G401 (cell line): ENCODE measurements at places on chromosomes 12 and 14.

GRCh38 chr12:64893961-64894360 is 69.5 kb downstream of the TBC1D30 start:
- no peak for DNase-seq

DNA sequence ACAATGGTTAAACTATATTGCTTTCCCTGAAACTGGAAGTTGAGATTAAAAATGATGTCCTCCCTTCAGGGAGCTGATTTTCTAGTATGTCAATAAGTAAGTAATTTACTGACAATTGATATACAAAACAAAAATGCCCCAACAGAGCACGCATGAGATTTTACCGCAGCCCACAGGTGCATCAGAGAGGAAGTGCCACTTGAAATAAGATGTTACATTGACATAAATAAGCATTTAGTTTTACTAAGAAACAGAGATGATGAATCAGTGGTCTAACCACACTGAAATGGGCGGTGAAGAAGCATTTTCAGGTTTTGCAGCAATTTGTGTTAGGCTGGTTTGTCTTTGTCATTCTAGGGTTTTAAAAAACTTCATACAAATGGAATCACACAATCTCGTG is 8.8 kb upstream of the CLECL1 start:
- no peak for DNase-seq

DNA sequence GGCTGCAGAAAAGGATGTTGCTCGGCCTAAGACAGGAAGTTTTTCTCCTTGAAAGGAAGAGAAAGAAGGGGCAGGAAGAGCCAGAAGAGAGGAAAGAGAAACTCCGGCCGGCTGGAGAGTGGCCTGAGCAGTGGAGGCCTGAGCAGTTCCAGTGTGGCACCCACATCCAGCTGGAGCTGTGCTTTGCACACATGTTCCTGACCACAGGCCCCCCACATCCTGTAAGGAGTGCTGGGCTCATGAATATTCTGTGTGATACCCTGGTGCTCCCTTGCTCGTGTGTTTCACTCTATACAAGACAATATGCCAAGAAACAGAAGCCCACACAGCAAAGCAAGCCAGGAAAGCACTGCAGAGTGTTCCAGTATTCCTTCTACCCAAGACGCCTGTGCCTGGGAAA is 27.1 kb downstream of the POLE start:
- no peak for DNase-seq

GRCh38 chr14:88195676-88196075 is 127.4 kb downstream of the KCNK10 start:
- peak; percentile 62 for DNase-seq

DNA sequence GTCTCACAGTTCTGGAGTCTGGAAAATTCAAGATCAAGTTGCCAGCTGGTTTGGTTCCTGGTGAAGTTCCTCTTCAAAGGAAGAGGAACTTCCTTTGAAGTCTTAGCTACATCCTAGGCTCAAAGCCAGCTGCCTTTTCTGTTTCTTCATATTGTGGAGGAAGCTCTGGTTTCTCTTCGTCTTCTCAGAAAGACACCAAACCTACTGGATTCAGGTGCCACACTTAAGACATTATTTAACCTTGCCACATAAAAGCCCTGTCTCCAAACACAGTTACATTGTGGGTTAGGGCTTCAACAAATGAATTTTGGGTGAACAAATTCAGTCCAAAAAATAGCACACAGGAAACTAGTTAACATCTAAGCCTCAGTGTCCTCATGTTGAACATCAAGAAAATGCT is 1019.8 kb downstream of the GALC start:
- no peak for DNase-seq

DNA sequence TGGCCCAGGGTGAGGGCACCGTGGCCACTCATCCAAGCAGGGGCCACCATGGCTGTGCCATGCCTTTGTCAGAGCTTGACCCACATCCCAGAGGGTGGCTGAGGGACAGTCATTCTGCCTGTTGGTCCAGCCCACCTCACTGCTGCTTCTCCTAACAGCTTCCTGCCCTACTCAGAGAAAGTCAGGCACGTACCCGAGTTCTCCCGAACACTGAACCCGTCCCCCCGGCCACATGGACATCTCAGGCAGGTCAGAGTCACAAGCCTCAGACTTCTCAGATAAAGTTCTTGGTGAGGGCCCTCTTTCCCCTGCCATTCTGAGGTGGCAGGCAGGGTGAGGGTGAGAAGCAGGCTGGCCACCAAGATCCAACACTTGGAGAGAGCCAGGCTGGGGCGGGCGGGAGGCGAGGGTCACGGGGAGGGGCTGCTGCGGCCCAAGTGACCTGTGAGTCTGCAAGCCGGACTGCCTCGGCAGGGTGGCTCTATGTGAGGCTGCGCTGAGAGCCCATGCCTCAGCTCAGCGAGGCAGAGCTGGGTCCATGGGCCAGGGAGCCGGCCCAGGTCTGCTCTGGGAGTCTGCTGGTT is 317.8 kb downstream of the TMEM121 start:
- no peak for DNase-seq

- no peak for DNase-seq
Measured at GRCh38 chr12:71393625-71394024, 46.0 kb upstream of the LGR5 start.

DNA sequence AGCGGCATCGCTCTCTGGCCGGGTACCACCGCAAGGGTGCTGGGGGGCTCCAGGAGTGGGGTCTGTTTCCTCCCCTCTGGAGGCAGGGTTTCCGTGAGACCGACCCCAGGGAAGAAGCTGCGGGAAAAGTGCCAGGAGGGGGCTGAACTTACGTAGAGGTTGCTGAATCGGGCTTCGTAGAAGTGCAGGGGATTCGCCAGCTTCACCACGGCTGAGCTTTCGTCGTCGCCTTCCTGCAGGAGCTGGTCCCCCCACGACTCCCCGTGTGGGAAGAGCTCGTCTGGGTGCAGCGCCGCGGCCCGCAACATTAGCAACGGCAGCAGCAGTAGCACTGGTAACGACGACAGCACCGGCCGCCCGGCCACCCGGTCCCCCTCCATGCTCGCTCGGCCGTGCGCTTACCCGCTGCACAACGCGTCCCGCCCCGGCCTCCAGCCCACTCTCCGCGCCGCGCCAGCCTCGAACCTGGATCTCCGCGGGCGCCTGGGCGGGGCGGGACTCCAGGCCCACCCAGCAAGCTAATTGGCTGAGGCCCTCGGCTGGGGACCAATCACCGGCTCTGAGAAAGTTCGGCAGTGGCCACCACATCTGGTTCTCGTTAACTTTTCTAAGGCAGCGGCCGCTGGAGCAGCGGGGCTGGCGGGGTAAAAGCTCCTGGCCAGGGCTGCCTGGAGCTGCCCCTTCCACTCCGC is at the start of gene NID2:
Gene NID2 (minus strand): TSS at position 445 of the 692 bp plus-strand sequence. CDS start 65 bp downstream, at position 380.
- DNase-seq, result no peak
